Prostate gland (tissue), 2 donors: ENCODE measurements at places on chromosomes 6 and 20. TPM values are rescaled to one million over a fixed set of nuclear protein-coding genes. Genes with fewer than 3 reads are reported as not detected.

DNA sequence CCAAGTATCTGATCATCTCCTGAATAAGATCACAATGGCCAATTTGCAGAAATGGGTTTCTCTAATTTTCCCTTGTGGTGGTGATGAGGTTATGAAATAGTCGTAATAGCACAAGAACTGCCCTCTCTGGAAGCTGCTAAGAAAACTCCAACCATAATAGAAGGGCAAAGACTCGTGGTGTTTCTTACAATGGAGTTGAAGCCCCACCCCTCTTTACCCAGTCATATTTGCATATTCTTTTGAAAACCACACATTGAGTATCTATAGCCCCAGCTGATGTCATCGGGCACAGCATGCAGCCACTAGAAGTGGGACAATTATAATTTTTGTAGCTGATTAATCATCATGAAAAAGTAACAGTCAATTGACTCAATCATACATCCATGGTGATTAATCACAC lies 452.1 kb upstream of the POU3F2 start:
- no peak for DNase-seq
- no peak overlapping the region for H3K4me3 ChIP-seq
- no peaks in the 10 kb centered on the region for H3K36me3 ChIP-seq
- H3K4me1 ChIP-seq = no peaks in the 10 kb centered on the region

DNA sequence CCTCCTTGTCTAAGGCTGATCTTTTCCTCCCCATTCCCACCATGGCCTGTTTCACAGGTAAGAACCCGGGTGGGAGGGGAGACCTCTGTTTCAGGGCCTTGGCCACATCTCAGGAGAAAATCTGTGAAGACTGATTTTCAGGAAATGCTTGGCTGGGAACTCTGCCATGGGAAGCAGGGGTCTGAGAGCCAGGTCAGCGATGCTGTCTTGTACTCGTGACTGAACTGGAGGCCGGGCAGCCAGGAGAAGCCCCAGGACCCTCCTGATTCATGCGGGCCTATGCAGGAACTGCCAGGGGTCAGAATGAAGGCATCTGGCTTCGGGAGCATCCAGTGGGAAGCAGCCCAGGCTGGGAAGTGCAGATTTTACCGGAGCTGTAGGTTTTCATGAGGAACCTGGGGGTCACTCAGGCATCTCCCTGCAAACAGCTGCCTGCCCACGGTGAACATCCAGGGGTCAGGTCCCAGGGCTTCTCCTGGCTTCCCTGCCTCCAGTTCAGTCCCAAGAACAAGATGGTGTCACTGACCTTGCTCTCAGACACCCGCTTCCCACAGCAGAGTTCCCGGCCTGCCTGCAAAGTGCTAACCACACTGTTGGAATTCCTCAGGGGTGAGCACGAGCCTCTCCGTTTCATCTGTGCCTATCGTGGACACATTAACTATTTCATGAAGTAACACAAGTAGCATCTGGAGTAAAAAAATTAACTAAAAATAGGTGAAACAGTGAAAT lies 90.2 kb upstream of the SULF2 start:
- no peak overlapping the region for H3K4me3 ChIP-seq
- DNase-seq = no peak
- H3K27ac ChIP-seq = no peak overlapping the region
- H3K27me3 ChIP-seq = no peaks in the 10 kb centered on the region

GRCh38 chr6:45924763-45925342 lies 90.8 kb downstream of the CLIC5 start:
- no peaks in the 10 kb centered on the region for H3K27me3 ChIP-seq
- H3K4me1 ChIP-seq = no peaks in the 10 kb centered on the region
- H3K4me3 ChIP-seq = no peak overlapping the region
- H3K27ac ChIP-seq = no peak overlapping the region
- H3K36me3 ChIP-seq = no peaks in the 10 kb centered on the region

Gene PPP1R3G
- 1.5 TPM for total RNA-seq

Gene SSTR4
- not detected for total RNA-seq

Gene CALHM4
- total RNA-seq = 0.57 TPM

GRCh38 chr6:42017021-42017643 lies 33.2 kb upstream of the TAF8 start:
- no peaks in the 10 kb centered on the region for H3K27me3 ChIP-seq
- no peak for DNase-seq
- no peak overlapping the region for H3K27ac ChIP-seq
- no peak overlapping the region for H3K4me3 ChIP-seq
- peaks cover 7% of the 10 kb centered on the region for H3K4me1 ChIP-seq

DNA sequence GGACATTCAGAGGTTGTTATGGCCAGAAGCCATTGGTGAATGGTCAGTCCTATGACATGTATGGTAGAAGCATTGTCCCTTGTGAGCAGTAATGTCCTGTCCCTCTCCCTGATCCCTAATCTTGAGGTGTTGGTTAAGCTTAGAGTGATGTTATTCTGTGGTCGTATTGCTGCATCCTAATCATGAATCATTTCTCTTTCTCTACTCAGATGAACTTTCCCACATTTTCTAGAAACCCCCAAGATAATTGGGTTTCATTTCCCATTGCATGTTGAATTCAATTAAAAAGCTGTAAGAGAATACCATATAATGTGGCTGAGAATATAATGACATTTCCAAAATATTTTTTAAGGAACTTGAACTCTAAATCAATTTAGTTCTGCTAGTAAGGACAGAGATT lies 175.1 kb downstream of the PLCB4 start:
- no peaks in the 10 kb centered on the region for H3K36me3 ChIP-seq
- H3K4me1 ChIP-seq = no peaks in the 10 kb centered on the region
- H3K4me3 ChIP-seq = no peak overlapping the region

DNA sequence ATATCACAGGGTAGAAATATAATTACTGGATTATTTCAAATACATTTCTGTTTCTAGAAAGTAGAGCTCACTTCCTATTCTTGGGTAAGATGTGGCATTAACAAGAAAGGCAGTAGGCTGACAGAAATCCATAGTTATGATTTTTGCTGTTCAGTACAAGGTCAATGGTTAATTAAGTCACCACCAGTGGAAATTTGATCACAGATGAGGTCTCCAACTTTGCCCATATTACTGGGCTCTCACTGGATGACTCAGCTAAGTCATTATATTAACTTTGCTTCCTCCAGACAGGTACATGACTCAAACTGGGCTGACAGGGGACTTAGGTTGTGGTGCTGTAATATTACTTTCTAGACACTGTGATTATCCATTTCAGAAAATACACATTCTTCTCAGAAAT lies 212.4 kb downstream of the GRIK2 start:
- H3K4me3 ChIP-seq = no peak overlapping the region
- H3K36me3 ChIP-seq = no peaks in the 10 kb centered on the region
- no peak overlapping the region for H3K27ac ChIP-seq
- no peaks in the 10 kb centered on the region for H3K27me3 ChIP-seq
- no peak for DNase-seq

DNA sequence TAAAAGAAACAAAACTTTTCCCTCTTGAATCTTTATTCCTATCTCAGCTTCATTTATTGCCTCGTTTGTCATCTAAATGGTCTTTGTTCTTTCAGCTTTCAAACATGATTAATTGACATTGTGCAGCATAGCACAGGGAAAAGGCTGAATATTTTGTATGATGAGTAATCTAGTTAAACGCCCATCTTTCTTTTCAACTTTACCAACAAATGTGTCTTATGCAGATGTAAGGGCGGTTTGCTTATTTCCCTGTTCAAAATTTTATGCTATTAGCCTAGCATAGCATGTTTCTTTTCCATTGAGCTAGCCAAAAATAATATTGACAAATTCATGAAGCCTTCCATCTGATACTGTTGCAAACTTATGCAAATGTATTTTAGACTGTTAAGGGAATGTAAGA lies 176.4 kb upstream of the AKAP12 start:
- DNase-seq = no peak
- H3K27ac ChIP-seq = no peak overlapping the region
- H3K4me3 ChIP-seq = no peak overlapping the region
- H3K27me3 ChIP-seq = no peaks in the 10 kb centered on the region

Gene ATP6V1G2
- total RNA-seq = 0.74 TPM

GRCh38 chr6:156718647-156719394 lies 58.4 kb upstream of the ARID1B start:
- H3K4me3 ChIP-seq = no peak overlapping the region
- DNase-seq = no peak
- peaks cover 15% of the 10 kb centered on the region for H3K4me1 ChIP-seq
- no peaks in the 10 kb centered on the region for H3K27me3 ChIP-seq

Gene BNIP5
- 0.34 TPM for total RNA-seq

Gene SCRT2
- total RNA-seq = not detected
